ENCODE measurements at places on chromosomes 13 and 19.
A peak's percentile ranks its signal among the peaks of the same experiment; 100 is the strongest.

DNA sequence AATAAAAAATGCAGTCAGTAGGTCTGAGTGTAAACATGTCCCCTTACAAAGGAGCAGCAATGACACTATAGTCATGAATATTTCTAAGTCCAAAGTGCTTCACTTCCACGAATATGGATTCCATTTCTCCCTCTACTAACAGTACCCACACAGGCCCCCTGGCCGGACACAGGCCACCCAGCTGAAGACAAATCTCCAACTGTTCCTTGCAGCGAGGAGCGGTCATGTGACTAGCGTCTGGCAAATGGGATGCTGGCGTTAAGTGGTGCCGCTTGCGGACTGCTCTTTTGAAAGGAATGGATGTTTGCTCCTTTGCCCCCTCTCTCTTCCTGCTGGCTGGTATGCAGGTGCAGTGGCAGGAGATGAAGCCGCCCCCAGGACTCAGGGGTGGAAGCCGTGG, 16.2 kb downstream of the PPP1R12C start:
- DNase-seq: no peak

DNA sequence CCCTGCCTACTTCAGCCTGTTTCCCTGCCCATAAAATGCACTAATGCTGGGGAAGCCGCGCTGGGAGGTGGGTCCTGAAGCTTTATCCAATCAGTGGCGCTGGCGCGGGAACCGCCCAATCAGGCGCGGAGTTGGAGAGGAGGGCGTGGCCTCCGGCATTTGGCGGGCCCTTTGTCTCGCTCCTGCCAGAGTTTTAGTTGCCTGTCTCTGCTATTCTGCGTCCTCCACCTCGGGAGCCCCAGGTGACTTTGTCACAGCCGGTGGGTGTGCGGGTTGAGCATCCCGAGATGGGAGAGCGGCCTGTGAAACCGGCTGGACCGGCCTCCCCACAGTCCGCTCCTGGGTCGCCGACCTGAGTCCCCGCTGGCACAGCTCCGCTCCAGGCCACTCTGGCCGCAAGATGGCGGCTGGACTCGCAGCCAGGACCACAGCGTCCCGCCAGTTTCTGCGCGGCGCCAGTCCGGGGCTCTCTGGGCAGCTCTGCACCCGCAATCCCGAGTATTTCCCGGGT, 30.7 kb upstream of the ZNF429 start:
- DNase-seq: peak; percentile 5

DNA sequence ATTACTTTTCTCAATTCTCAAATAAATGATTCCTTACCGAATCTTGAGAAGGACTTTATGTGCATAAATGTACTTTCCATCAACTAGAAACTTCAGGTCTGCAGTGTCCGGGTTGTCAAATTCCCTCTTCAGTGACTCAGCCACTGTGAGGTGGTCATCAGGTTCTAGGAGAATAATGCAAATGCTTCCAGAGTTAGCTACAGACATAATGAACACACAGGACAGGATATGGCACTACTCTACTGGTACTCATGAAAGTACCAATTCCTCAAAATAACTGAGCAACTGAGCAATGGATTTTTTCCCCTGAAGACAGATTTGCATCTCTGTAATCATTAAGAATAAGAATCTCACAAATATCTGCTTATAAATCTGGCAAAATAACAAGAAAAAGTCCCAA, 31.2 kb downstream of the RCBTB2 start:
- DNase-seq: no peak

GRCh38 chr13:95349267-95349666, 48.0 kb upstream of the ABCC4 start:
- DNase-seq: no peak
